ENCODE measurements at places on chromosomes 13 and 19.

DNA sequence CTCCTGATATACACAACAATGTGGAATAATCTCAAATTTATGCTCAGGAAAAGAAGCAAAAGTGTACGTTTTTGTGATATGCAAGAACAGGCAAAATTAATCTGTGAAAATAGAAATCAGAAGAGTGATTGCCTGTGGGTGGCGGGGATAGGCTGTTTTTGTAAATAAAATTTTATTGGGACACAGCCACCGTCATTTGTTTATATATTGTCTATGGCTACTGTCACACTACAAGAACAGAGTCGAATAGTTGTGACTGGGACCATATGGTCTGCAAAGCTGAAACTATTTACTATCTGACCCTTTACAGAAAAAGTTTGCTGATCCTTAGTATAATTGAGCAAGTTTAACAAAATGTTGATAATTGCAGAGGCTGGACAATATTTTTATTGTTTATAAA lies 269.5 kb upstream of the HTR2A start:
- DNase-seq: no peak

DNA sequence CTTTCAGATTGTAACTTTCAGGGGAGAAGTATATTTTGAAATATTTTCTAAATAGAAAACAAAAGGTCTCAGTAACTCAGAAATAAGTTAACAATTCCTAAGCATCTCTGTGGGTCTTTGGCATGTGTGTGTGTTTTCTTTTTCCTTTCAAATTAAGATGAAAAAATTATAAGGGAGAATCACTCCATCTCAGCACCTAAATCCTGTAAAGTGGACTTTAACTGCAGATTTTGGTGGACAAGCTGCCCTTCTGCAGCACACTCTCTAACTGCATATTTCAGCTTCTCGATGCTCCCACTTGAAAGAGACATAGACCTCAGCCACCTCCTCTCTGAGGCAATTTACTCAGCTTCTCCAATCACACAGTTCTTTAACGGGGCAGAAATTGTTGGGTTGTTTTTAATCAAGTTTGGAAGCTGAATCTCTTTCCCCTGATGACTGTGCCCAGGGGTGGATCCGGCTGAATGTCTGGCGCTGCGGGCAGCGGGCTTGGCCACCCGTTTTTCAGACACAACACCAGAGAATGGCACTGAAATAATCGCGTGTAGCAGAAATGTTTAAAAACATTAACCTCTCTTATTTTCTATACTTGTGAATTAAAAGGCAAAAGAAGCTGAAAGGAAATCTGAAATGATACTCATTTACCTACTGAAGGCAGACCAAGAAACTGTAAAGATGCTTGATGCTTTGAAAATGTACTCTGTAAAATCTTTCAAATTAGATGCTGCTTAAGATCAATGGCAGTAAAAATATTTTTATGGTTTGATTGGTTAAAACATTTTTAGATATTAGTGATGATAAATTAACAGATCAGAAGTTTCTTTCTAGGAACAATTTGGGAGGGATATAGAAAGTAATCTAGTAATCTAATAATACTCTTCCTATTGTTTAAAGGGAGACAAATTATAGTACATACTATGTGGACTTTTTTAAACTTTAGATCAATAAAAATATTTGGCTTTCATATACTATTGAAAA lies 12.4 kb downstream of the ZIC2 start:
- DNase-seq: no peak

DNA sequence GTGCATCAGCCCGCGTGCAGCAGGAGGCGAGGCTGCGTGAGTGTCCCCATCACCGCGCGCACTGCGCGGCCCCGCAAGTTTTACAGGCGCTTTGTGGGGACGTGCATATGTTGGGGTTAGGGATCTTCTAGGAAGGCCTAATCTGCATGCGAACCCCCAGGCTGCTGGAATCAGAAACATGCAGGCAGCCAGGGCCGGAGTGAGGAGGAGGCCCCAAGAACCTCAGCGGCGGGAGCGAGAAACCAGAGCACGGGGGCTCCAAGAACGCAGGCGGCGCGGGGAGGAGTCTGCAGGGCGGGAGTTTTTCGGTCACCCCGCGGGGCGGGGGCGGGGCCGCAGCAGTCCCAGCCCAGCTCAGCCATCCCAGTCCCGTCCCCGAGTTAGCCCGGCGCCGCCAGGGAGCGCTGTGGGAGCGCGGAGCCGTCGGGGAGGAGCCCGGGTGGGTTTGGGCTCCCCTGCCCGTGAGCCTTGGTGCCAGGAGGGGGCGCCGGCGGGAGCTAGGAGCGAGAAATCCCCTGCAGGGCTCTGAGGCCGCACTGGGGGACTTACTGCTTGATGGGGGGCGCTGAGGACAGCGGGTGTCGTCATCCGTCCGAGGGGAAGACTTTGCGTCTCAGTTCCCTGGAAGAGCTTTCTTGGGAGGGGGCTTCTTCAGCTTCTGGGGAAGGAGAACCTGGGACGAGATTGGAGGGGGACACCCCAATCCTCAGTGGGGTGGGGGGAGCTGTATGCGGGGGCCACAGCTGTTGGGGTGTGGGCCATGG lies 933 bp upstream of the NRTN start:
- DNase-seq: peak; percentile 84

GRCh38 chr13:34951528-34951927 lies 9.5 kb downstream of the NBEA start:
- DNase-seq: no peak

Measured in fibroblast of pulmonary artery (primary cell).